IMR-90 (cell line): ENCODE measurements at places on chromosomes 1 and 21.

DNA sequence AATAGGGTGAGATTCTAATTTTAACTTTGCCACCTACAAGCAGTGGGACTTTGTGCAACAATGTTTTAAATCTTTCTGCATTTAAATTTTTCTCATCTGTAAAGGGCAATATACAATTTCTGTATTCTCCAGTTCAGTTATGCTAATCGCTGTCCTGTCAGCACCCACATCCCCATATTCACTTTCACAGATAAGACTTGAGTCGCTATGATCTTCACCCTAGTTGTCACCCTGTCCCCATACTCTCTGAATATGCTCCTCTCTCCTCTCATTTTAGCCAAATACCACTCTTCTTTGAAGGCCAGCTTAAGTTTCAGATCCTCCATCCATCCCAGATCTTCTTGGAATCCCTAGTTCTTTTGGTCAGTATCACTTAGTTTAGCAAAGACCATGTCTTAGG, 8.8 kb downstream of the DDR2 start:
- no peak for DNase-seq

DNA sequence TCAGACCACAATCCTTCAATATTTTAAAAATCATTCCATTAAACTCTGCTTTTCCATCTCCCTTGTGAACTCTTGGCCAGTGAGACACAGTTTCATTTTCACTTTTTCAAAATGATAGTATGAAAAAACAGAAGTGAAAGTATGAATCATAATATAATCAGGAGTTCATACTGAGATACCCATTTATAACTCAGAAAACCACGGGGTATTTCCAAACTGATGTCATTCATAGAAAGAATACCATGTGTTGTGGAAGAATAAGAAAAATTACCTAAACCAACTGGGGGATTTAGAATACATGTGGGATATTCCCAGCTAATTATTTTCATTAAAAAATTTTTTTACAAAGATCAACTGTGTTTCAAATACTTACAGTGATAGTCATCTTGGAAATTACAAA, 149.9 kb downstream of the MRPL39 start:
- DNase-seq: peak; percentile 85

- peak; percentile 41 for DNase-seq
Measured at GRCh38 chr1:63835128-63835527, 61.3 kb downstream of the ROR1 start.

- no peak for DNase-seq
Measured at GRCh38 chr1:208724079-208724478, 479.9 kb upstream of the PLXNA2 start.

DNA sequence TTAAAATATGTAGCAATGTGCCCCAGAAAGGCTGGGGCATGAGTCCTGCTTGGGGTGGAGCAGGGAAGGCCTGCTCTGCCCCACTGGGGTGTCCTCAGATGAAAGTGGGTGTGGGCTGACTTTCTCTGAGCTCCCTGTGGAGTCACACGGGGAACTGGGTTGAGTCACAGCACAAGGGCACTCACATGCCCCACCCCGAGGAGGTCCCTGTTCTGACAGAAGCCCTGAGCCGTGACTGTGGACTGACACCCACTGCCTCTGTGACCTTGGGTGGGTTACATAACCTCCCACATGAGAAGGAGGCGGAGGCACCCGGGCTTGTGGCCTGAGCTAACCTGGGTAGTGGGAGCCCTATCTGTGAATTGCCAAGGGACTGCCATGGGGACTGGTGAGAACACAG, 52.5 kb upstream of the TINAGL1 start:
- no peak for DNase-seq

- no peak for DNase-seq
Measured at GRCh38 chr1:229863651-229864545, 203.1 kb upstream of the GALNT2 start.

DNA sequence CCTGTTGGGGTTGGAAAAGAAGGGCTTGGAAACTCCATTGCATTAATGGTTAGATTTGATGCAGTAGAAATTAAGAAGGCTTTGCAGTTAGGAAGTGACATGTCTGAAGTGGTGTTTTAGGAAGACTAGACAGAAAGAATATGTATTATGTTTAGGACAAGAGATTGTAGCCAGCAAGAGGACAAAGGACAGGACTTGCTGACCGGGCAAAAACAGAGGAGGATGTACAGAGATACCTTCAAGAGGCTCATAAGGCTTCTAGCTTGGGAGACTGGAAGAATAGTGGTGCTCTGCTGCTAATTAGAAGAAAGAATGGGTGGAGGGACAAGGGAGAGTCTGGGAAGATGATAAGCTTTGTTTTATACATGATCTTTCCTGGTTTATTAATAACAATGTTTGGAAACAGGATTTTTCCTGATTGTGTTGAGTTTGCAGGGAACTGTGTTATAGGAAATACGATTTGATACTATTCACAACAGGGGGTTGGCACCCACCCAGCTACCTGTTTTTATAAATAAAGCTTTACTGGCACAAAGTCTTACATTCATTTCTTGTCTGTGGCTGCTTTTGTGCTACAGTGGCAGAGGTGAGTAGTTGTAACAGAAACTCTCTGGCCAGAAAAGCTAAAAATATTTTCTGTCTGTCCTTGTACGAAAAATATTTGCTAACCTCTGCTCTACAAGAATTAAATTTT, 37.1 kb upstream of the TMCO2 start:
- no peak for DNase-seq

DNA sequence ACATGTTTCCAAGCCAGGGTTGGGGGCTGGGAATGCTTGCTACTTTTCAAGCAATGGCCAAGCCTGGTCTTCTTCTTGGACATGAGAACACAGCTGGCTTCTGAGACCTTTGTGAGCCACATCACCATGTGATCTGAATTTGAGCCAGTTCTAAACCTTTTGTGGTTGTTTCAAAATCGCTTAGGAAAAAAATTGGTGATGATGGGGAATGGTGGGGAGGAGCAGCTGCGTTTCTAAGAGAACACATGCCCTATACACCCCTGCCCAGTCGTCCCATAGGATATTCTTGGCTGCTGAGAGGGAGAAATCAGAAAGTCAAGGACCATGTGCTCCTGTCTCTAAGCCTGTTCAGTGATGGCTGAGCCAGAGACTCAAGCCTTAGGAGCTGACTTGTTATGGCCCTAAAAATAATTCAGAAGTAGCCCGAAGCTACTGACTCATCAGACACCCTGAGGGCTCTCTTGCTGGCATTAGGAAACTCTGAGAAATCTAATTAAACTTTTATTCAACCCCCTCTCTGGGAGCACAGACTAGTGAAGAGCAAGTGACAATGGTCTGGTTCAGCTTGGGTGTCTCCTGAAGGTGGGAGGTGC, 30.5 kb downstream of the CCDC185 start:
- DNase-seq: peak; percentile 20

DNA sequence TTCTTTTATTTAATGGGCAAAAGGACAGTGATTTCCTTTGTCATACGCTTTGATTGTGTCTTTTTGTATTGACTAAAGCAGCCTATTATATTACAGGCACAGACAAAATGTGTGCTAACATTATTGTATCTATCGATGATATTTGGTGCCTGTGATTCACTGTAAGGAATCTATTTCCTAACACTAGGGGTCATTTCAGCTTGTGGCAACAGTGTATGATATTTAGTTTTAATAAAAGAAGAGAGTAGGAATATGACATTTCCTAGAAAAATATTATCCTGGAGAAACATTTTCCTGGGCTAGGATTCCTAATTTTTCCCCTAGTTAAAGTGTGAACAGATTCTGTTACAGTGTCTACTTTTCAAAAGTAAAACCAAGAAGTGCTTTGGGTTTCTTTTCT, 42.8 kb downstream of the TYW3 start:
- no peak for DNase-seq
